ENCODE measurements at places on chromosomes 1 and 21.

DNA sequence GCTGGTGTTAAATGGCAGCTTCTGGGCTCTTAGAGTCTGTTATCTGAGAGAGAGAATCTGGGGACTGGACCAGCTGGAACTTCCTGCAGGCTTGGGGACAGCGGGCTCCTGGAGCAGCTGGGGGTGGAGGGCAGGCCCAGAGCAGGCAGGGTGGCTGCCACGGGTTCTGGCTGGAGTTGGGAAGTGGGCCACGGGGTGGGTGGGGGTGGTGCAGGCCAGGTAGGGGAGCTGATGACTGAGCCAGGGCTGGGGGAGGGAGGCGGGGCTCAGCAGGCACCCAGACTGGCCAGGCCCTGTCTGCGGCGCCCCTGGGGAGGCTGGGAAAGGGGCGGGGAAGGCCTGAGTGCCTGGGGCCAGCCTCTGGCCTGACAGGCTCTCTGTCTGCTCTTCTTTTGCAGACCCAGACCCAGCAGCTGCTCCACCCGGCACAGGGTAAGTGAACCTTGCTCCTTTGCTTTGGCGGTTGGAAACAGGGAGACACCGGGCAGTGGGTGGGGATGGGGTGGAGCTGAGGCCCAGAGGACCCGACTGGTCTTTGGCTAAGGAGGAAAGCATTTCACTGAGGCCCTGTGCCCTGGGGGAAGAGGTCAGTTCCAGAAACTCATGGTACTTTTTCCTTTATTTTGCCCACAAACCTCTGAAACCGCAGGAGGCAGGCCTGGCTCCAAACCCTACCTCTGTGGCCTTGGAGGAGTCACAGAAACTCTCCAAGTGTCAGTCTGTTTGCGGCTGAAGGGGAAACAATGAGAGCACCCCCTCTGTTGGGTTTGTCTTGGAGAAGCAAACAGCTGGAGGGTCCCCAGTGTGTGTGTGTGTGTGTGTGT is 48.8 kb downstream of the ARHGEF10L start:
- DNase-seq: peak; percentile 10

DNA sequence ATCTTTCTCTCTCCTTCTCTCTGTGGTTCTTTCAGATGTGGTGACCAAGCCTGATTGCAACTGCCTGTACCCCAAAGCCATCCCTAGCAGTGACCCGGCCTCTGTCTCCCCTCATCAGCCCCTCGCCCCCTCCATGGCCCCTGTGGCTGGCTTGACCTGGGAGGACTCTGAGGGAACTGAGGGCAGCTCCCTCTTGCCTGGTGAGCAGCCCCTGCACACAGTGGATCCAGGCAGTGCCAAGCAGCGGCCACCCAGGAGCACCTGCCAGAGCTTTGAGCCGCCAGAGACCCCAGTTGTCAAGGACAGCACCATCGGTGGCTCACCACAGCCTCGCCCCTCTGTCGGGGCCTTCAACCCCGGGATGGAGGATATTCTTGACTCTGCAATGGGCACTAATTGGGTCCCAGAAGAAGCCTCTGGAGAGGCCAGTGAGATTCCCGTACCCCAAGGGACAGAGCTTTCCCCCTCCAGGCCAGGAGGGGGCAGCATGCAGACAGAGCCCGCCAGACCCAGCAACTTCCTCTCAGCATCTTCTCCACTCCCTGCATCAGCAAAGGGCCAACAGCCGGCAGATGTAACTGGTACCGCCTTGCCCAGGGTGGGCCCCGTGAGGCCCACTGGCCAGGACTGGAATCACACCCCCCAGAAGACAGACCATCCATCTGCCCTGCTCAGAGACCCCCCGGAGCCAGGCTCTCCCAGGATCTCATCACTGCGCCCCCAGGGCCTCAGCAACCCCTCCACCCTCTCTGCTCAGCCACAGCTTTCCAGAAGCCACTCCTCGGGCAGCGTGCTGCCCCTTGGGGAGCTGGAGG is 12.7 kb downstream of the CSF1 start:
- DNase-seq: no peak

- no peak for DNase-seq
Observed at GRCh38 chr1:48793863-48794262, 17.2 kb upstream of the BEND5 start.

- DNase-seq: no peak
Observed at GRCh38 chr1:200903793-200904192, 9.1 kb downstream of the INAVA start.

DNA sequence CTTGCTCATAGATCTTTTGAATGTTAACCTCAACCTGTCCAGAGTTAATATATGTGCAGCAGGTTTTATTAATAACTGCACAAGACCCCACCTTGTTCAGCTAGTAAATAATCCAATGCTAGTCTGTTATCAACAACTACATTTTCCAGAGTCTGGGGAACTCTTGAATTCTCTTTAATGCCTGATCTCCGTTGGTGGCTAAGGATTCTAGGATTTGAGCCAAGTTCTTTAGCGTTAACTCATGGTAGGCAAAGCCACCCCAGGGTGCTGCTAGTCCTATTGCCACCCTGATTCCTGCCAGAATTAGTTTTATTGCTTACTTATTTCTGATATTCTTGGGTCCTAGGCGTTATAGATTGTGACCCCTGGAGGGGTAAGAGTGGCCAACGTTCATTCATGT is 12.8 kb downstream of the BACE2 start:
- DNase-seq: no peak

Data from DMS153 (cell line).